ENCODE measurements at places on chromosomes 7 and 10.

DNA sequence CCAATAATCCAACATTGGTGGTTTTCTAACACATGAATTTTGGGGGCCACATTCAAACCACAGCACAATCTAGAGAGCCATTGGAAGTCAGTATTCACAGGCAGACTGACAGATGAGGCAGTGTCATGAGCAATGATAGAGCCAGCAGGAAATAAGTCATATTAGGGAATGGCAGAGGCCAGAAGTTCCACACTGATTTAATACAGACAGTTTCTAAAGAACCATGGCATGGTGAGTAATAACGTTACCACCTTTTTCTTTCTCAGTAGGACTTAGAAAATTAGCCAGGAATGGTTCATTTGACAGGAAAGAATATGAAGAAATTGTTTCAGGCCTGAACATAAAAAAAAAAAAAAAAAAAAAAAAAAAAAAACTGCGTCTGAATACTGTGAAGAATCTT is 210.3 kb downstream of the GPAM start:
- DNase-seq: no peak

DNA sequence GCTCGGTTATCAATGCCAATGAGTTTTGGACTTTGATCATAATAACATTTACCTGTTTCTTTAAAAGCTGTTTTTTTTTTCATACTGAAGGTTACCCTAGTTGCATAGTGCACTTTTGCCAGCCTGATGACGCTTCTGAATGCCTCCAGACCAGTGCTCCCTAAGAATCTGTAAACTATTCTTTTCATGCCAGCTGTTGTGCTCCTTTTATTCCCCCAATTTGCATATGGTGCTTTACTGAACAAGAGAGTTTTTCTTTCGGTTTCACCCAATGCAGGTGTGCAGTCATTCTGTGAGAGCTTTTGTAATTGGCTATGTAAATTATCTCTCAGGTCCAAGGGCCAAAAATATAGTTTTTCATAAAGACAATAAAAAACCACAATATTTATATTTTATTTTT is 48.1 kb upstream of the GLCCI1 start:
- no peak for DNase-seq

GRCh38 chr10:124329362-124329761 is 89.4 kb downstream of the OAT start:
- DNase-seq: no peak

DNA sequence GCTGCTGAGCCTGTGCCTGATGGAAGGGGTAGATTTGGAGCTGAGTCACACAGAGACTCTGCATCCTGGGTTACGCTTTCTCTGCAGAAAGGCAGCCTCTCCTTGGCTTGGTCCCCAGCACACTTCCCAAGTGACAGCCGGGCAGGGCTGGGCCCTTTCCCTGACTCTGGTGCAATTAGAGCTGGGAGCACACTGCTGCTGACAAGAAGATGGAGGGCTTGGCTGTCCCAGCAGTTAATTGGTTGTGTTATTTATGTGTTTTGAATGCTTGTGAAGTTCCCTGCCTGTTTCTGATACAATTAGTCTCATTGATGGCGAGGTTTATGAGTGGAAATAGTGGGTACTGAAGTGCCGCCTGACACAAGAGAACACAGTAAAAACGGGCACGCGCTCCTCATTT is 123.6 kb downstream of the TCERG1L start:
- peak; percentile 53 for DNase-seq

DNA sequence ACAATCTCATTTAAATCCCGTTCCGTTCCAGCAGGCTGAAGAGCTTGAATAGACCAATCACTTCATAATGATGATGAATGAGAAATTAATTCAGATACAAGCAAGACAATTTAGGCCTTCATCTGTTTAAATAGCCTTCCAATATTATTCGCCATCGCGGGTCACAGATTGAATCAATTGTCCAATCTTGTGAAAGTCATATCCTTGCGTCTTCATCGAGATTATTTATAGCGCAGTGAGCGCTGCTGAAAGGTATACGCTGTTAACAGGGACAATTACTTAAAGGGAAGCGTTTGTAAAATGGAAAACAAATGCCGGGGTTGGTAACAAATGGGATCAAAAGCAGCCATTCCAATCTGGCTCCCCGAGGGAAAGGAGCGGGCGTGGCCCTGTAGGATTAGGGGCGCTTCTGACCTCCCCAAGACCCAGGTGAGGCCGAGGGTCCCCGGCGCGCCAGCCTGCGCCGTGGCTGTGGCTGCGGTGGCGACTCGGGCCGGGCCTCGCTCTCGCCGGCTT is 8.6 kb downstream of the EVX1 start:
- no peak for DNase-seq

DNA sequence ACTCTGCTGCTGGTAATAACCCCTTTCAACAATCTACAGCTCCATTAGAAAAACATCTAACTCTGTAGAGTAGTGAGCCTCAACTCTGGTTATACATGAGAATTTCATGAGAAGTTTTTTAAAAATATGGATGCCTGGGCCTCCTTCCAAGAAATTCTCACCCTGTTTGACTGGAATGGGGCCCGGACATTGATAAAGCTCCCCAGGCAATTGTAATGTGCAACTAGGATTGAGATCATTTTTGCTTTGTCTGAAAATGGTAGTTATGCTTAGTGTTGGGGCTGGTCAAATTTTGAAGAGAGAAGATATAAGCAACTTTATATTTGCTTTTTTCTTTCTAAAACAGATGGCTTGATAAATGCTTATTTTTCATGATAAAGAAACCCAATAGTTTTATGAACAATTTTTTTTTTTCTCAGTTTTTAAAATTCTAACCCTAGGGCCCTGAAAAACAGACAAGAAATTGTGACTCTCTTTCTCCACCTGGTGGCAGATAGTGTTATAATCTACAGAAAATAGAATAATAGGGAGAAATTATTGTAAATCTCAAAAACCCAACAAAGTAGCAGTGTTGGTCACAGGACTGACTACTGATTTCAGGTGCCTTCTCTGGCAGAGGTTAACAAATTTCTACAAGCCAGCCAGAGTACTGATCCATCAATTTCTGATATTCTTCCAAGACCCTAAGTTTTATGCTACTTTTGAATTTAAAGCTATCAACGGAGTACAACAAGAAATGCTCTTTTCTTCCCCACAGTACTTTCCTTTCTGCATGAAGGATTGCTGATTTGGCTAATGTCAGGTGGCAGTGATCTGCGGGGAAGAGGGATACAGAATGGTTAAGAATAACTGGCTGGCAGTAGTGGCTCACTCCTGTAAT is 174.8 kb downstream of the DKK1 start:
- DNase-seq: peak; percentile 2

GRCh38 chr10:71068861-71069271 is 143.5 kb upstream of the UNC5B start:
- no peak for DNase-seq

GRCh38 chr7:29971566-29972314 is 17.9 kb downstream of the SCRN1 start:
- DNase-seq: no peak

DNA sequence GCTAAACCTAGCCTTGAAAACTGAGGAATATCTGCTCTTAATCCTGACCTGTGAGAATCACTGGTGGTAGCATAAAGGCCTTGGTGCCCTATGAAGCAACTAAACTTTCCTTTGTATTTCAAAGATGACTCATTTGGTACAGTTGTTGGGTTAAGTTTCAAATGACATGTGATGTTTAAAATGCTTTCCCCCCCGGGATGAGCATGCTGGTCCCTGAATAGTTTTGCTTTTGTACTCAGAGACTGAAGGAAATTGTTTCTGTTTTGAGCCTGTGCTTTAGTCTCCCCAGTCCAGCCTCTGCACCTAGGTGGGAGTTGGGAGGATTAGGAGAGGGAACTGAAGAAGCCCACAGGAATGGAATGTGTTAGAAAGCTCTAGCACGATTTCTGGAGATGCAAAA is 258.9 kb upstream of the NPY start:
- DNase-seq: no peak

DNA sequence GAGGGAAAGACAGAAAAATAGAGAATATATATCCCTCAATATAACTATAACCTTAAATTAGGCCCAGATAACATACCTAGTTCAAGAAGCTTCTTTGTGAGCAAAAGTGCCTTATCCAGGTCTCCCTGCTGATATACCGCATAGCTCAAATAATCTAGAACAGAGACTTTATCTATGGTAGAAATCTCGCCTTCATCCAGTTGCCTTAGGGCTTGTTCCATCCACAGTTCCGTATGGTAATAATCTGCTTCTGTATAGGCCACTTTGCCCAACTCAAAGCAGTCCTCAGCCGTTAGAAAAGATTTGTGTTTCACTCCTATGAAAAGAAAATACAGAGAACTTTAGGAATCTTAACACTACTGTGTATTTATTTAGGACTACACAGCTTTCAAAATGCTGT is 43.4 kb downstream of the P4HA1 start:
- no peak for DNase-seq

- no peak for DNase-seq
These were observed 181.7 kb downstream of the TCF7L2 start for GRCh38 chr10:113131613-113132261.

GRCh38 chr10:70206762-70207161 is 26.5 kb downstream of the PPA1 start:
- DNase-seq: no peak

- DNase-seq: no peak
These were observed 85.5 kb downstream of the TMEM130 start for GRCh38 chr7:98784216-98784785.

GRCh38 chr10:88477343-88478085 is 105.6 kb downstream of the RNLS start:
- no peak for DNase-seq

DNA sequence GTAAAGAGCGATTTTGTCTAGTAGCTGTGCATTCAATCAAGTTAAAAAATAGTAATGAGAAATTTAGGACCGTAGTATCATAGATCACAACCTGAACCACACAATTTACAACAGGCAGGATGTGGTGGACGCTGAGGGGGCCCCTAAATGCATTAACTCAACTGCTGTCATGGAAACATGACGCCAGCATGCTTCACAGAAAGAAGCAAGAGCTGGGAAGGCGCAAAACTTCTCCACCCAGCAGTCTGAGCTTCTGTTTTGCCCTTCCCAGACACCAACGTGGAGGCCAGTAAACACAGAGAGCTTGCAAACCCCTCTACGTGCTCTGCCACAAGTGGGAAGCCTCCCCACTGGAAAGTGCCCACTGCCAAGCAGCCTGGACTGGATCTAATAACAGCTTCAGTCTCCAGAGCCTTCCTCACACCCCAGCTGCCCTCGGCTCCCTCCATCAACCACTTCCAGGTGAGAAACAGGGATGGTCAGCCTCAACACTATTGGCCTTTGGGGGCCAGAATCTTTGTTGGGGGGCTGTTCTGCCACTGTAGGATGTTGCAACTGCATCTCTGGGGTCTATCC is 151.8 kb downstream of the SFMBT2 start:
- DNase-seq: no peak

DNA sequence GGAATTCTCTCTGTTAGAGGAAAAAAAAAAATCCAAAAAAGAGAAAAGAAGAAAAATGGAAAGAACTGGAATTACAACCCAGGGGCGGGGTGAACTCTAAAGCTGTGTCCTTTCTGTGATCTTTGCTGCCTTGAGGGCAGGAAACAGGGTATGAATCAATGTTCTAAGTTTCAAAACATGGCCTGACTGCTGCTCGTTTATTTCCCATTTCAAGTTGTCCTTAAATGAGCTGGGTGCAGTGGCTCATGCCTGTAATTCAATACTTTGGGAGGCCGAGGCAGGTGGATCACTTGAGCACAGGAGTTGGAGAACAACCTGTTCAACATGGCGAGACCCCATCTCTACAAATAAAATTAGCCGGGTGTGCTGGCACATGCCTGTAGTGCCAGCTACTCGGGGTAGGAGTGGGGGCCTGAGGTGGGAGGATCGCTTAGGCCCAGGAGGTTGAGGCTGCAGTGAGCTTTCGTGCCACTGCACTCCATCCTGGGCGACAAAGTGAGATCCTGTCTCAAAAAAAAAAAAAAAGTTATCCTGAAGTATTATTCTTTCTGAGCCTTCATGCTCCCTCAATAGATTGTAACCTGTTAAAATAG is 24.7 kb upstream of the TFAM start:
- no peak for DNase-seq

- no peak for DNase-seq
These were observed 178.2 kb upstream of the NRG3 start for GRCh38 chr10:81696609-81697388.

- no peak for DNase-seq
These were observed 53.2 kb downstream of the ABI1 start for GRCh38 chr10:26807532-26807931.

GRCh38 chr7:74598558-74598957 is 59.0 kb upstream of the GTF2I start:
- DNase-seq: no peak

GRCh38 chr7:28921822-28922221 is 36.3 kb downstream of the TRIL start:
- DNase-seq: peak; percentile 62

- DNase-seq: peak; percentile 73
These were observed 41.7 kb downstream of the SP8 start for GRCh38 chr7:20744954-20745446.

DNA sequence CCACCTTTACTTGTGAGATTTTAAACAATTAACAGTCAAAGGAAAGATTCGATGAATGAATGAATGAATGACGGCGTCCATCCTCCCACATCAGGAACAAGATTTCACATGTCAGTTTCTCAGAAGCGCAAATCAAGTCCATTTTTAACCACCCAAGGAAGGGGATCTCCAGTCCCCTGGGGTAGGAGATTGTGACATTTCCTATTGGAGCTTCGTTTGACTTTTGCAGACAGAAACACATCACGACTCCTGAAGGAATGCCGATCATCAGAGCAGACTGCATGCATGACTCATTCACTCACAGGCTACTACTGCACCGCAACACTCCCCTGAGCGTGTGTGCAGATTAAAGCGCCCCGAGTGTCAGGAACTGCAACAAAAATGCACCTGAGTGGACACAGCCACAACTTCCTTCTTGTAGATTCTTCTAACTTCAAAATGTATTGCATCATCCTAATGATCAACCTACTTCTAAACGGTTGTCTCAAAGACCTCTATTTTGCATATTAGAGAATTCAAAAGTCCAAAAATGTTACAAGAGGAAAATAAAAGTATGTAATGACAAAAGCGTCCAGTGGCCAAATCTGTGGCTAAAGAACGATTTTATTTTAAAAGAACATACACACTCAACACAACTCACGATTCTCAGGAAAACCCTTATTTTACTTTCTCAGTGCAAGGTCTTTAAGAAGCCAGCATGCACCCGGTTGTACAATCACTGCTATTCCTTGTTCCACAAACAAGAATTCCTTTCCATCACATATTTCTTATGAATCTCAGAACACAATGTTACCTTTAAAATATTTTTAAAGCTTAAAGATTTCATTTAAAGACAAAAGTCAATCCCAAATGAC is 172.6 kb downstream of the FAM107B start:
- DNase-seq: no peak

DNA sequence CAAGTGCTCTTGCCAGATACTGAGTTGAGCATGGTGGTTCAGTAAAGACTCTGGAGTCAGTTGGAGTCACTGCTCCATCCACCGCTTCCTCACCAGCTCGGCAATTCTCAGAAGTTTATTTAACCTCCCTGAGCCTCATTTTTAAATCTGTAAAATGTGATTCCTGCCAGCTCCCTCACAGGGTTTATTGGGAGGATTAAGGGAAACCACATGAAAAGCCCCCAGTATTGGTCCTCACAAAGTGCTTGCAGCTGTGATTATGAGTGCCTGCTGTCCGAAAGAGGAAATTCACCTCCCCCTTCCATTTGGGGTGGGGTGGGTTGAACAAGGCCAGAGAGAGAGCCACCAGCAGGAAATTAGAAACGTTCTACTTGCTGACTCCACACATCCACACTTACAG is 99.0 kb downstream of the AOAH start:
- no peak for DNase-seq
